ENCODE measurements at places on chromosomes 13 and 19. TPM values are rescaled to one million over a fixed set of nuclear protein-coding genes. Genes with fewer than 3 reads are reported as not detected.

Gene GARIN5B
- total RNA-seq = 0.14 TPM

Gene PSG11
- total RNA-seq = not detected

Gene C19orf38
- total RNA-seq = not detected

Gene CUL4A
- total RNA-seq = 53.9 TPM

Gene TLE2
- 2.2 TPM for total RNA-seq

Gene MEIS3
- total RNA-seq = 41.8 TPM

Gene ZIC2
- total RNA-seq = 7.1 TPM

Gene SLC25A41
- not detected for total RNA-seq

Gene NLRP5
- 0.03 TPM for total RNA-seq

Gene PTPRH
- total RNA-seq = 5.0 TPM

Gene FUT3
- not detected for total RNA-seq
